Endodermal cell (in vitro differentiated cells): ENCODE measurements at places on chromosomes 3 and 15.

- DNase-seq, result no peak
Measured at GRCh38 chr15:55694652-55695150, 48.3 kb downstream of the PRTG start.

DNA sequence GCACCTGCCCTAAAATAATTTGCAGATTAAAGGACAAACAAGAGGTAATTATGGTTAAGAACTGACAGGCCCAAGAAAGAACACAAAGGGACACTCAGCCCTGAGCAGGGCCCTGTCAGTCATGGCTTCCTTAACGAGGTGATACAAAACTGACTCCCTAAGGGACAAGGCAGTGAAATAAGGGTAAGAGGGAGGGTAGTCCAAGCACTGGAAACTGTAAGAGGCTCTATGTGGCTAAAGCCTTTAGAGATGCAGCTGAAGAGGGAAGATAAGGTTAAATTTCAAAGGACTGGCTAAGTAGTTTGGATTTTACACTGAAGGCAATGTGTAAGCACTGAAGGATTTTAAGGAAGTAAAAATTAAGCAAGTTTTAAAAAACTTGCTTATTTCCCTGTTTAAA is 3.9 kb downstream of the ATR start:
- no peak for DNase-seq

DNA sequence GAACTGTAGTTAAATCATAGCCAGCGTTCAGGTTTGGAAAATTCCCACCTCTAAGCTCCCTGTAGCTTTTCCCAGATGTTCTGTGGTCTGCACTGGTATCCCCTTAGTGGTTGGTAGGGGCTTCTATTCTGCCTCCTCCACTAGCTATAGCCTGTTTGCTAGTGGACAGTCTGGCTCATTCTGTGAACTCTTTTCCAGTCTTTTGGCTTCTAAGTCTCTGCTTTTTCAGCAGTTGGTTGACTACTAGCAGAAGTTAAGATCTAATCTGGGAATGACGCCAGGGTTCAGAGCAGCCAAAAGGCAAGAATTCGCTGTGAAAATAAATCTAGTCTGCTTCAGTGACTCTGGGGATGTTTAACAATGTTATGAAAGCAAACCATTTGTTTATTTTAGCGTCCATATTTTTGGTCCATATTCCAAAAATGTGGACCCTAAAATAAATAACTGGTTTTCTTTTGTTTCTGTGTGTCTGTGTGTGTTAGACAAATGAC is 73.7 kb upstream of the WDR72 start:
- no peak for DNase-seq

GRCh38 chr15:81023483-81024264 is 23.0 kb downstream of the TLNRD1 start:
- DNase-seq, result peak; percentile 53

GRCh38 chr3:196694202-196694638 is 17.8 kb downstream of the CEP19 start:
- no peak for DNase-seq

GRCh38 chr3:104947943-104948342 is 418.8 kb upstream of the ALCAM start:
- DNase-seq, result no peak

DNA sequence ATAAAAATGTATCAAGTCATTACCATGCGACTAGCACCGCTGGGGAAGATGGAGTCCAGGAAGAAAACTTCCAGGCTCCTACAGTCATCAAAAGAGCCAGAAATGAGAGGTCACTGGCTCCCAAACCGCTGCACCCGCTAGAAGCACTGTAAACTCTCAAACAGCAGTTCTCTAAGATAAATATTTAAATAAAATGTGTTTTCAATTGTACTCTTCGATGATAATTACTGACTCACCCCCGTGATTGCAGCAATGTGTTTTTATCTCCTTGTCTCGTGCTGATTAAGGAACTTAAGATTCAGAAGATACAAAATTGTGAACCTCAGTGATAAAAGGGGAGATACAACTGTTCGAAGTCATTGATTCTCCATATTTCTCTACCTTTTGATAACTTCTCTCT is 45.8 kb upstream of the FOXP1 start:
- DNase-seq, result no peak

GRCh38 chr15:69834761-69835160 is 263.0 kb downstream of the TLE3 start:
- no peak for DNase-seq

DNA sequence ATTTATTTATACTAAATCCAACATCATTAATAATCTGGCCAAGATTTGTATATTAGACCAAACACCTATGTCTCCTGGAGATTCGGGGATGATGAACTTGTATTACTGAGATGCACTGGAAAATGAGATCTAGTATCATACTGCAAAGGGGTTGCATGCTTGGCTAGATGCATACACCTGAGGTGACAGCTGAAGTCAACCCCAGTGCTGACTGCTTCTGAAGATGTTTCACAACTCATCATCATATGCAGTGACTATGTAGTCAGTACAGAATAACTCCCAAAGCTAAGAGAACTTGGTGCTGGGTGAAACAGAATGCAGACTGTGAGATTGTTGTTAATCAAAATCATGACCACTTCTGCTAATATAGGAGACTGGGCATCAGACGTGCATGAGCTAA is 1114.2 kb downstream of the NSUN3 start:
- DNase-seq, result no peak

GRCh38 chr3:134464689-134465365 is 21.0 kb downstream of the ANAPC13 start:
- peak; percentile 57 for DNase-seq

DNA sequence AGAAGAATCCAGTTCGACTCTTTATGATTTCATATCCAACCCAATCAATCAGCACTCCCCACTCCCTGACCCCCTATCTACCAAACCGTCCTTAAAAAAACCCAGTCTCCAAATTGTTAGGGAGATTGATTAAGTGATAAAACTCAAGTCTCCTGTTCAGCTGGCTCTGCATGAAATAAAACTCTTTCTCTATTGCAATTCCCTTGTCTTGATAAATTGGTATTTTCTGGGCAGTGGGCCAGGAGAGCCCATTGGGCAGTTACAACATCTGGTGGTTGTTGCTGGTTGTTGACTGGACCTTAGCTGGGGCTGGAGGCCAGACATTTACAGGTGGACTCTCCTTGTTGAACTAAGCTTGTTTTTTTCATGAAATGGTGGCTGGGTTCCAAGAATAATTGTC is 642.3 kb downstream of the ROBO2 start:
- DNase-seq, result no peak

GRCh38 chr3:184716622-184717398 is 4.9 kb upstream of the MAGEF1 start:
- peak; percentile 80 for DNase-seq

DNA sequence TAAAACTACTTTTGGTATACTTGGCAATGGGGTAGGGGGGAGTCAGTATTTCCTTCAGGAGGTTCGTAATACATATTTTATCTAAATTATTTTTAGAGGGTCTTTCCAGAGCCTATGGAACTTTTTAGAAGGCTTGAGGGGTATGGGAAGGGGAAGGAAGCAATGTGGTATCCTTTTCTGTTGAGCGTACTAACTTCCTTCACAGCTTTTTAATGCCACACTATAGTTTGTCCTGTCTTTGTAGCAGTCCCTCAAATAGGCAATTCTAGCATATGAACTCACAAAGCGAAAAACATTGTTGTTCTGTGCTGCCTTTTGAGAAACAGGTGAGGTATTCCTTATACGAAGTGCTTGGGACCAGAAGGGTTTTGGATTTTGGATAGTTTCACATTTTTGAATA is 22.3 kb upstream of the P2RY13 start:
- DNase-seq, result no peak

DNA sequence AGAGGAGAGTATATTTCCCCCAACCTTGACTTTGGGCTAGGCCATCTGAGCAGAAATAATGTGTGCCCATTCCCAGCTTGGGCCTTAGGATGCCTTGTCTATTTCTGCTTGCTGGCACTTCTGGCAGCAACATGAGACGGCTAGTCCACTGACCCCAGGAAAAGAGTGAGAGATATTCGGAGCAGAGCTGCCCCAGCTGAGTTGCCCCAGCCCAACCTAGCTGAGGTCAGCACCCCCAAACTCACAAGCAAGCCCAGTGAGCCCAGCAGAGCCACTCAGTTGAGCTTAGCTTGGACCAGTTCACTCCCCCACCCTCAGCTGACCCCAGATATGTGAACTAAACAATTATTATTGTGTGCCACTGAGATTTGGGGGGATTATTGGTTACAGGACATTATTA is 20.2 kb downstream of the ITGA11 start:
- peak; percentile 19 for DNase-seq

- no peak for DNase-seq
Measured at GRCh38 chr3:187777331-187777941, 32.2 kb upstream of the BCL6 start.

- peak; percentile 33 for DNase-seq
Measured at GRCh38 chr3:185935465-185936272, 2.1 kb downstream of the TRA2B start.

DNA sequence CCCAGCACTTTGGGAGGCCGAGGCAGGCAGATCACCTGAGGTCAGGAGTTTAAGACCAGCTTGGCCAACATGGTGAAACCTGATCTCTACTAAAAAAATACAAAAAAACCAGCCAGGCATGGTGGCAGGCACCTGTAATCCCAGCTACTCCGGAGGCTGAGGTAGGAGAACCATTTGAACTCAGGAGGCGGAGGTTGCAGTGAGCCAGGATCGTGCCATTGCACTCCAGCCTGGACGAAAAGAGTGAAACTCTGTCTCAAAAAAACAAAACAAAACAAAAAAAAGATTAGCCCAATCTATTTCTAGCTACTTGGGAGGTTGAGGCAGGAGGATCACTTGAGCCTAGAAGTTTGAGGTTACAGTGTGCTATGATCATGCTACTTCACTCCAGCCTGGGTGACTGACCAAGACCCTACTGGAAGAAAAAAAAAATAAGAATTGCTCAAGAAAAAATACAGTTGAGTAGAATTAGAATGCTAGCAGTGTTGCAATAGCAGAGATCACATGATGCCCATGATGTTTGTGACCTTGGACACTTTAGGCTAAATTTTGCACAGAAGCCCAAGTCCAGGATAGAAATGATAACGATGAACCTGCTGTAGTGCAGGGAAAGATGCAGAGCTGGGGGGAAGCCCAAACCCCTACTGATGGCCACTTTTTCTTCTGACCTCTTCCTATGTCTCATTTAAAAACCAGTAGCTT is 162.2 kb downstream of the LPP start:
- no peak for DNase-seq

DNA sequence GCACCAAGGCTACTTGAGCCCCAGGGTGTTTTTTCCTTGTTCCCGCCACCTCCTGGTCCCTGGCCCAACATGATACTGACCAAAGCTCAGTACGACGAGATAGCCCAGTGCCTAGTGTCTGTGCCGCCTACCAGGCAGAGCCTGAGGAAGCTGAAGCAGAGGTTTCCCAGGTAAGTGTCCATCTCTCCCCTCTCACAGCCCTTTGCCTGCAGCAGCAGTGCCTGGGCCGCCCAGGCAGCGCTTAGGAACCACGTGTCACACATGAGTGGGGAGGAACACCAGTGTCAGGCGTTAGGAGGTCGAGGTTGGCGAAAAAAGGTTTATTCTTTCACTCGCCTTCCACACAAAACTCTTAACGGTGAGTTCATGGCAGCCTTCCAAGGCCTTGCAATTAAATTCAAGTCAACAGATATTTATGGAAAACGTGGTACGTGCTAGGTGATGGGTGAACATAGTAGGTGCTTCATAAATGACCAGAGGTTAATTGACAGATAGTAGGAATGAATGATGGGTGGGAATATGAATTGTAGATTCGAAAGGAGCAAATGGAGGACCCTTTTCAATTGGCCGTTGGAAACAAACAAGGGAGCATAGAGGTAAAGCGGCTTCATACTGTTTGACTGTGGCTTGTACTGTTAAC is 486 bp downstream of the CDIN1 start:
- DNase-seq, result no peak

GRCh38 chr3:58799271-58799670 is 132.7 kb upstream of the FAM3D start:
- no peak for DNase-seq

DNA sequence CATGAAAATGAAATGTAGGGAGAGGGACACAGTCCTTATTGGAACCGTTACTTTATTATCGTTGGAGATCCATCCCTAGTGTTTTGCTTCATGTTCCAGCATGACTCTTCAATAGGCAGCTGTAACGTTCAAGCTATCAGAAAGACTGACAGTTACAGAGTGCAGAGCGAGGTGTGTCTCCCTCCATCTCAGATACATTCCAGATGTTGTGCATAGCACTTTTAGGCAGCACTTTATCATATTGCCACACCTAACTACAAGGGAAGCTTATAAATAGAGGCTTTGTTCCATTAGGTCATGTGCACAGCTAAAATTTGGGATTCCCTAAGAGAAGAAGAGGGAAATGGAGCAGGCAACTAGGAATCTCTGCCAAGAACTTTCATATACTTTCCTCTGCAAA is 1009.6 kb downstream of the ROBO2 start:
- DNase-seq, result no peak

GRCh38 chr3:131067983-131068382 is 41.3 kb downstream of the NEK11 start:
- DNase-seq, result no peak

DNA sequence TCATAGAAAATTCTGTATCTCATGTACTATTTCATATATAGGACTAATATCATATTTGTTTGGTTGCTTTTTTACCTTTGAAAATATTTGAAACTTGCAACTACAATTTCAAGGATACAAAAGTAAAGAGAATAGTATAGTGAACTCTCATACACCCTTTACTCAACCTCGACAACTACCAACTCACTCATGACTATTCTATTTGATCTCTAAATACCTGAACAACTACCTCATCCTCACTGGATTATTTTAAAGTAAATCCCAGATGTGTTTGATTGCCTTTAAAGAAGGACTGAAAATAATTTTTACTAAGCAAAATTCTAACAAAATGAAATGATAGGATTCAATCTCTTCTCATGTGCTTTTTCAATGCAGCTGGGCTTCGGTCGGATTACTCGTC is 12.1 kb downstream of the TMPRSS7 start:
- DNase-seq, result no peak
